SK-N-DZ (cell line): ENCODE measurements at places on chromosomes 13 and 19.

DNA sequence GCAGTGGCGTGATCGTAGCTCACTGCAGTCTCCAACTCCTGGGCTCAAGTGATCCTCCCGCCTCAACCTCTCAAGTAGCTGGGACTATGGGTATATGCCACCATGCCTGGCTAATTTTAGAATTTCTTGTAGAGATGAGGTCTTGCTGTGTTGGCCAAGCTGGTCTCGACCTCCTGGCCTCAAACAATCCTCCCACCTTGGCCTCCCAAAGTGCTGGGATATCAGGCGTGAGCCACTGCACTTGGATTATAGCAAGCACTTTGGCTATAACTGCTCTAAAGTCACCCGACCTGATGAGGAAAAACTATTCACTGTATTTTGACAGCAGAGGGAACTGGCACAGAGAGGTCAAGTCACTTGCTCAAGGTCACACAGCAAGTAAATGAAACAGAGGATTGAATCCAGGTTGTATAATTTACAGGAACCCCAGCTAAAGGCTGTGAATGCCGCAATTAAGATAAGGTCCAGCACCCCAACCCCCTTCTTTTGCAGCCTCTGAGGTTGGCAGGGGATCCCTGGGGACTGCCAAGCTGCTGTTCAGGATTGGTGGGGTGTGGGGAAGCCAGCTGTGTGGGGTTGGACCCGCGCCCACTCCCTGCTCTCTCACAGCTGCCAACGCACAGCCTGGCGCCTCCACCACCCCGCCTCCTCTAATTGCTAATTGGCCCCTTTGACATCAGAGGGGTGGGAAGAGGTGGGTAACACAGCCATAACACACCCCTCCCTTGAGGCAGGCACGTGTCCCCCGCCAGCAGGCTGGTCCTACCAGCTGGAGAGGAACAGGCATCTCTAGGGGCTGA, 6.0 kb downstream of the TMIGD2 start:
- DNase-seq: peak; percentile 64

DNA sequence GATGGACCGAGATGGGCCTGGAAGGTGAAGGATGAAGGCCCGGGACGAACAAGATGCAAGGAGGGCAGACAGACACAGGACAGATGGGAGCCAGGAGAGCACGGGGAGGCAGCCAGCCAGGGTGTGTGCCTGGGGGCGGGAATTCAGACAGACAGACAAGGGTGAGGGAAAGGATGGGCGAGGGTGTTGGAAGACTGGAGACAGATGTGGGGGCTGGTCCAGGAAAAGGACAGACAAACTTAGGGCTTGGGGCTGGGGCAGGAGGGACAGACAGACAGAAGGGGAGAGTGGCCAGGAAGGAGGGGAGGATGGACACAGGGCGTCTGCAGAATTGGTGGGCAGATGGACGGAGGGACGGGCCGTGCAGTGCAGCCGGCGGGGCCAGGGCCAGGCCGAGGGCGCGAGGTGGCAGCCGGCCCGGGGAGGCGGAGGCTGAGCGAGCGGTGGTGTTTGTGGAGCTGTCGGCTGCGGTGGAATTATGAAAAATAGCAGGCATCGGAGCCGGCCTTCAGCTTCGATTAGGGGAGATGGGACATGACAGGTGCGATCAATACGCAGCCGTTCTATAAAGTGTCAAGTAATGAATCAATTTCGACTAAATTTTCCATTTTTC, 4.6 kb upstream of the ERFL start:
- DNase-seq: no peak

DNA sequence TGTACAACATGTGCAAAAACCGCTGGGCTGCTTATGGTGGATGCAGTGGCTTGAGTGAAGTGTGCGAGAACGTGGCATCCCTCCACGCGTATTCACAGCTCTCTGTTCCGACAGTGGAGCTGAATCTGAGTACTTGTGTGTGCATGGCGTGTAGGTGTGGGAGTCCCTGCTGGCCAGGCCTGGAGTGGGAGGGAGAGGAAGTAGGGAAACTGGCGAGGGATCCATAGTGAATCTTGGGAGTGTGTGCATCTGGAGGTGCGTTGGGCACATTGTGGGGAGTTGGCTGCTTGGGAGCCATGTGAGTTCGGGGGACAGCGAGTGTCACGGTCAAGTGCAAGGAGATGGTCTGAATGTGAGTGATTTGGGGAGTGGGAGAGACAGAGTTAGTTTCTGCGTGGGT, 2.4 kb downstream of the KLC3 start:
- no peak for DNase-seq

DNA sequence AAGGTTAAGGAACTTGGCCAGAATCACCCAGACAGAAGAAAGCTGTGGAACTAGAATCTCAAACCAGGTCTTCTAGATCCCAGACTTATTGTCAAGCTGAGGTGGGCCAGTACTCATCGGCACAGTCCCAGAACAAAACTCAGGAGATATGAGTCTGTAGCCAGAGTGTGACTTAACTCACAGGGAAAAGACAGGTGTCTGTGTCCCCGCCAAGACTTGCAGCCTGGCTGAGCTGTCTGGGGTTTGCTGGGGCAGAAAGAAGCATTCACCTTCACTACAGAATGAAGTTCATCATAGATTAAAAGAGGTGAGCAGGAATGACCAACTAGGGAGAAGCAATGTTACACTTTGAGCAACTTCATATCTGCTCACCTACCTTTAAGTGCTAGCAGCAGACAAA, 257.2 kb downstream of the FOXO1 start:
- no peak for DNase-seq

DNA sequence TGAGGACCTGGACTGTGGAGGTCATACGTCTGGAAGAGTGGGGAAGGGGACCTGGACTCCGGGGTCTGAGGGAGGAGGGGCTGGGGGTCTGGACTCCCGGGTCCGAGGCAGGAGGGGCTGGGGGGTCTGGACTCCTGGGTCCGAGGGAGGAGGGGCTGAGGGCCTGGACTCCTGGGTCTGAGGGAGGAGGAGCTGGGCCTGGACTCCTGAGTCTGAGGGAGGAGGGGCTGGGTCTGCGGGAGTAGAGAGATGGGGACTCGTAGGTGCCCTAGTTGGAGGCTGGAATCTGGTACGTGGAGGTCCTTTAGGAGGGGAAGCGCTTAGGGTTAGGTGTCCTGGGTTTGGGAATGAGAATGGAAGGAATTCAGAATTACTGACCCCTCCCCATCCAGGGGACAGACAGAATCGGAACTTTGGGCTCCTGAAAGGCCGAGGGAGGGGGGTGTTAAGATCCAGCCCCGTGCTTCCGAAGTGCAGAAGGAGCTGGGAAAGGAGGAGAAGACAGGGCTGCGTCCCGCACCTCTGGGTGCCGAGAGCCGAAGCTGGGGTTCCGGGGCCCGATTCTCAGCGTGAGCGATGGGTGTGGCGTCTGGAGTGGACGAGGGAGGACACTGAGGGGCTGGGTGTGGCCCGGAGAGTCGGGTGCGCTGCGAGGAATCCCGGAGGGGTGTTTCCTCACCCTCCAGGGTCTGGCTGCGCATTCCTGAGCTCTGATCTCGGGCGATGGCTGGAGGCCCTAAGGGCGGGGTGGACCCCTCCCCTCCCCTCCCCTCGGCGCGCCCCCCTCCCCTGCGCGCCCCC, 608 bp downstream of the MYADM start:
- DNase-seq: peak; percentile 42

- no peak for DNase-seq
These were observed 1.4 kb upstream of the VSTM2B start for GRCh38 chr19:29524201-29524911.

- DNase-seq: no peak
These were observed 271.2 kb downstream of the ENOX1 start for GRCh38 chr13:43515531-43515930.

- DNase-seq: no peak
These were observed 9.9 kb upstream of the ZNF227 start for GRCh38 chr19:44202470-44202869.

- no peak for DNase-seq
These were observed 213.7 kb downstream of the ZIC5 start for GRCh38 chr13:99757756-99758459.
